Activated T-helper 1 cell treated with anti-CD3 and anti-CD28 coated beads, Interleukin-12 subunit alpha, Interleukin-12 subunit beta, Interleukin-2, Interleukin-4 antibody, amounts not matched to agents 30 ng/mL and 10 ng/mL and 1 ng/mL, durations not matched to agents 14 hours and 24 hours and 36 hours (primary cell): ENCODE measurements at places on chromosomes 13 and 19. TPM values are rescaled to one million over a fixed set of nuclear protein-coding genes. Genes with fewer than 3 reads are reported as not detected.
A peak's percentile ranks its signal among the peaks of the same experiment; 100 is the strongest.

GRCh38 chr19:49297403-49297802 lies 27.6 kb downstream of the SLC6A16 start:
- H3K36me3 ChIP-seq = no peaks in the 10 kb centered on the region
- no peak for DNase-seq
- H3K4me3 ChIP-seq = no peak overlapping the region
- no peaks in the 10 kb centered on the region for H3K4me1 ChIP-seq
- peaks cover 11% of the 10 kb centered on the region for H3K27me3 ChIP-seq

GRCh38 chr19:8196271-8196927 lies 12.8 kb upstream of the CERS4 start:
- DNase-seq = no peak
- H3K27ac ChIP-seq = peak overlapping the region; percentile 84
- H3K4me3 ChIP-seq = peak overlapping the region; percentile 27
- H3K27me3 ChIP-seq = peaks cover 4% of the 10 kb centered on the region

Gene CD22
- 4.7 and 5.1 TPM in 2 replicates for total RNA-seq

Gene MAG
- total RNA-seq = not detected in 2 replicates

Gene SIGLEC5
- total RNA-seq = not detected in 2 replicates

GRCh38 chr19:53597023-53597422 lies 34.8 kb upstream of the DPRX start:
- no peaks in the 10 kb centered on the region for H3K36me3 ChIP-seq
- H3K4me3 ChIP-seq = no peak overlapping the region
- H3K27me3 ChIP-seq = no peaks in the 10 kb centered on the region
- no peaks in the 10 kb centered on the region for H3K4me1 ChIP-seq
- no peak for DNase-seq
- no peak overlapping the region for H3K27ac ChIP-seq

GRCh38 chr13:75326173-75327134 lies 155.5 kb downstream of the TBC1D4 start:
- peaks cover 17% of the 10 kb centered on the region for H3K36me3 ChIP-seq
- H3K27me3 ChIP-seq = no peaks in the 10 kb centered on the region
- peak overlapping the region; percentile 83 for H3K4me3 ChIP-seq
- peak; percentile 46 for DNase-seq
- peak overlapping the region; percentile 96 for H3K27ac ChIP-seq

DNA sequence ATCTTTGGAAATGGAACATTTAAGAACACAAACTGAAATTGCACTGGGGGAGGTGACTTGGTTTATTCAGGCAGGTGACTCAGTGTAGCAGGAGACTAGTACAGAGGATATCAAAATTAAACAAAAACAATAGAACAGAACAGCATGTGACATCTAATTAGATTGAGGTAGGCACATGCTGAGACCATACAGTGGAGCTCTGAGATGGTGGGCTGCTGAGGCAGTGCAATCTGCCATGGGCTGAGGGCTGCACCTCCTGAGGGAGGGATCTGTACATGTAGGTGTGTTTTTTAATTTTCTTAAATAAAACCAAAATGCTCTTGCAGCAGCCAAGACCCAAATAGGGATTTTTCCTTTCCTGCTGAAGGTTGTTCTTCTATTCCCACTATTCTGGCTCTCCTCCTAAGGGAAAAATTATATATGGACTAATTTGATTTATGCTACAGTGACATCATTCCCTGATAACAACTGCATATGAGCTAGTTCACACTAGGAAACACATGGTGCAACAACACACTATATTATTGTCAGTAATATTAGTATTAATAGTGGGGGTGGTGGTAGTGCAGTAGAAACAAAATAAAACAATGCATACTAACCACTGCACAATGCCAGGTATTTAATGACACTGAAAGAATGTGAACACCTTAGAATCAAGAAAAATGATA lies 48.0 kb downstream of the LNX2 start:
- no peaks in the 10 kb centered on the region for H3K27me3 ChIP-seq
- H3K4me3 ChIP-seq = no peak overlapping the region
- H3K27ac ChIP-seq = no peak overlapping the region

DNA sequence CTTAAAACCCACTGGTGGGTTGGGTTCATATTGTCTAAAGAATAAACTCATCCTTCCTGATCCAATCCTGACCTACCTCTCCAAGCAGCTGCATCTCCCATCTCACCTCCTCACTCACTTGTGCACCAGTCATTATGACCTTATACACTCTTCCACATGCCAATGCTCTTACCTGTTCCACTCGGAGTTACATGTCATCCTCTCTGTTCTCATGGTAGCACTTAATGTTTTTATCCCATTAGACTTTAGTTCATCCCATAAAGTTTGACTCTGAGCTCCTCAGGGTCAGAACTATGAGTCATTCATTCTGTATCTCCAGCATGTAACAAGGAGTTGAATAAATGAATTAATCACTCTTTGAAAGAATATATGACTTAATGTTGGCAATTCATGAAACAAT lies 330.2 kb downstream of the KLF12 start:
- DNase-seq = no peak
- no peaks in the 10 kb centered on the region for H3K4me1 ChIP-seq
- H3K36me3 ChIP-seq = peaks cover 5% of the 10 kb centered on the region
- no peaks in the 10 kb centered on the region for H3K27me3 ChIP-seq
- no peak overlapping the region for H3K27ac ChIP-seq
- H3K4me3 ChIP-seq = no peak overlapping the region

DNA sequence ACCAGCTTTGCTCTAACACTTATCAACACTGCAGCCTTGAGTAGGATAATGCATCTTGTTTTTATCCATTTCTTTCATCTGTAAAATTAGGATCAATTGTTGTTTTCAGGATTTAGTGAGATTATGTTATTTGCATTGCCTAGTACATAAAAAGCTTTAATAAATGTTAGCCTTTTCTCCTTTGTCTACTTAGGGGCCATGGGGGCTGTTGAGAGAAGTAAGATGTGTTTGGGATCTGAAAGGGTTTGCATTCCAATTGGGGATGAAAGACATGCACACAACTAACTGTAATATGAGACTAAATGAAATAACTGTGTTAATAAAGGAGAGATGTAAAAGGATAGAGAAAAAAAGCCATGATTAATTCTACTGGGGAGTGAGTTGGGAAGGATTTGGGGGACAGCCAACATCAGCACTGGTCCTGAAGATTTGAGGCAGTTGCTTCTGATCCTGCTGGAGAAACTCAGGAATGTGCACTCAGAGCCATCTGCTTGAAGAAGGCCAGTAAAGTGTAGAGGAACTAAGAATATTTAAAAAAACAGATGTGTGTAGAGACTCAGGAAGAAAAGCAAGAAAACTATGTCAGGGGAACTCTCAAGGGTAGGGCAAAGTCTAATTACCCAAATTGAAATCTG lies 236.3 kb downstream of the OLFM4 start:
- no peak overlapping the region for H3K4me3 ChIP-seq
- H3K27me3 ChIP-seq = no peaks in the 10 kb centered on the region

DNA sequence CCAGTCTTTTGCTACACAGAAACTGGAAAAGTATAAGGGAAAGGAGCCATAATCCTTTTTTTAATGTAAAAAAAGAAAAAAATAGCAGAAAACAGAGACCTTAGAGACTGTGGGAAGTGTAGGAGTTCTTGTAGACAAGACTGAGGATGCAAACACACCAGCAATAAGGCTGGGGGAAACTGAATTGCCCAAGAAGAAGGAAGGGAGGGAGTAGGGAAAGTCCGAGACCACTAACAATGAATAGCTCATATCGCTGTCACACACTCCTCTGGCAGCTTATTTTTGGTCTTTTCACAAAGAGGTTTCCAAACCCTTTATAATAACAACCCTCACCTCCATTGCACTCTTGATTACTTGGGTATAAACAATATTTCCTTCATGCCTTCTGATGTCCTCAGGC lies 952.0 kb downstream of the SLITRK5 start:
- DNase-seq = no peak
- H3K27me3 ChIP-seq = no peaks in the 10 kb centered on the region
- peaks cover 15% of the 10 kb centered on the region for H3K4me1 ChIP-seq

DNA sequence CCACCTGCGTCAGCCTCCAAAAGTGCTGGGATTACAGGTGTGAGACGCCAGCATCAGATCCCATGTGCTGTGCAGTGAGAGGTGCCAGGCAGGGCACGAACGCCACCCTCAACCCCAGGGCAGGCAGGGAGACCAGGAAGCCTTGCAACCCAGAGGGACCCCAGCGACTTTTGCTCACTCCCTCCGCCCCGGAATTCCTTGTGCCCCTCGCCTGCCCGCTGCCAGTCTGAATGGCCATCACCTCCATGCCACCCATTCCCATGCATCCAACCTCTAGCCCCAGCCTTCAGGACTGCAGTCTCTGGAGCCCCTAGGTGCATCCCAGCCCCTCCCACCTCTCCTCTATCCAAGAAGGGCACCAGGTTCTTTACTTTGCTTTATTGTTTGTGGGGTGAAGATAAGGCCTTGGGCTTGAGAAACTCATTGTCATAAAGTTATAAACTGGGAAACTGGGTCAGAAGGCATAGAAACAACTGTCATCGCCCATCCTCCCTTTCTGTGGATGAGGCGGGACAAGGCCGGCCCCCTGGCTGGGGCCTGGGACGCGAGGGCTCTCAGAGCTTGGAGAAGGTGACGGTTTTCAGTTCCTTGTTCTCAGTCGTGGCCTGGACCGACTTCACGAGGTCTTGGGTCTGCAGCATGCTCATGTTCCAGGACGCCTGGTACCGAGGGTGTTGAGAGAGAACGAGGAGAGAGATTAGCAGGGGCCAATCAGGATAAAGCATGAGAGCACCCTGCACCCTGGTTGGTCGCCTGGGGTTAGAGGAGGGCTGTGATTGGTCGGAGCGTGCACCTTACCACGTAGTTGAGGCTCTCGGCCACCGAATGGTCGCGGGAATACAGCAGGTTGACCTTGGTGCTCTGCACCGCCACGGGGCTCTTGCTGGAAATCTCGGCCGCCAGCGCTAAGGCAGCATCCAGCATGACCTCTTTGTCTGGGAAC lies 2.6 kb upstream of the LGALS4 start:
- H3K27ac ChIP-seq = no peak overlapping the region
- H3K27me3 ChIP-seq = no peaks in the 10 kb centered on the region
- H3K36me3 ChIP-seq = peaks cover 6% of the 10 kb centered on the region
- no peak overlapping the region for H3K4me3 ChIP-seq
- H3K4me1 ChIP-seq = no peaks in the 10 kb centered on the region

- no peak overlapping the region for H3K27ac ChIP-seq
- no peak overlapping the region for H3K4me3 ChIP-seq
- H3K27me3 ChIP-seq = no peaks in the 10 kb centered on the region
- no peaks in the 10 kb centered on the region for H3K36me3 ChIP-seq
Observed at GRCh38 chr13:23620613-23621315, 50.6 kb downstream of the TNFRSF19 start.

DNA sequence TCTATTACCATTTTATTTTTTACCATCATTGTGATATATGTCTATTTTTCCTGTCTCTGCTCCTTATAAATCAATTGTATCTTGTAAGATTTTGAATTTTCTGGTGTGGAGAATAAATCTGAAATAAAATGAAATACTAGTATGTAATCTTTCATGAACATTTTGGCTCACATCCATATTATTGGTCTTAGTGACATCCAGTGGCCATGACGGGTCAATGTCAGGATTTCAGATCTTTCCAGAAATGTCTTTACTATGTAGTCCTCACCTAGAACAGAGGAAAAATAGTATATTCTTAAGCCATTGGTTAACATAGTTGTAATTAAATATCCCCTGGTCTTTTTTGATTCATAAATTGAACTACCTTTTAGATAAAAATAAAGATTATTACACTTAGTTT lies 109.8 kb upstream of the GPC6 start:
- H3K27ac ChIP-seq = no peak overlapping the region
- H3K36me3 ChIP-seq = no peaks in the 10 kb centered on the region
- DNase-seq = no peak
- H3K4me1 ChIP-seq = no peaks in the 10 kb centered on the region
- no peaks in the 10 kb centered on the region for H3K27me3 ChIP-seq

Gene MICOS13
- 57.4 and 60.6 TPM in 2 replicates for total RNA-seq

GRCh38 chr19:52297601-52298364 lies 814 bp downstream of the ZNF480 start:
- peaks cover 51% of the 10 kb centered on the region for H3K36me3 ChIP-seq
- peak overlapping the region; percentile 97 for H3K27ac ChIP-seq
- H3K4me1 ChIP-seq = peaks cover 17% of the 10 kb centered on the region
- H3K4me3 ChIP-seq = peak overlapping the region; percentile 90

- no peak overlapping the region for H3K4me3 ChIP-seq
- H3K27ac ChIP-seq = no peak overlapping the region
- no peaks in the 10 kb centered on the region for H3K36me3 ChIP-seq
Observed at GRCh38 chr13:101398191-101398590, 18.1 kb downstream of the NALCN start.

DNA sequence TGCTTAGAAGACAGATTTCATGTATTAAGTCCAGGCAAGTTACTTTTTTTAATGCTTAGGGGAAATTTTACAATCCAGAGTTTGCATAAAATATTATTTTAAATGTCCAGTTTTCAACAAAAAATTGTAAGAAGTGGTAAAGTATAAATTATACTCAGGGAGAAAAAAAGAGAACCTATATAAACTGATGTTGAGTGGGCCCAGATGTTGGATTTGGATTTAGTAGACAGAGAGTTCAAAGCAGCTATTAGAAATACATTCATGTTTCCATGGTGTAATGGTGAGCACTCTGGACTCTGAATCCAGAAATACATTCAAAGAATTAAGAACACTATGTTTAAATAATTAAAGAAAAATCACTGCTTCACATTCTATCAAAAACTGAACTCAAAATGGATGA lies 349.9 kb upstream of the ZNF507 start:
- DNase-seq = no peak
- no peaks in the 10 kb centered on the region for H3K4me1 ChIP-seq
- H3K36me3 ChIP-seq = no peaks in the 10 kb centered on the region
- no peak overlapping the region for H3K4me3 ChIP-seq
- no peak overlapping the region for H3K27ac ChIP-seq

DNA sequence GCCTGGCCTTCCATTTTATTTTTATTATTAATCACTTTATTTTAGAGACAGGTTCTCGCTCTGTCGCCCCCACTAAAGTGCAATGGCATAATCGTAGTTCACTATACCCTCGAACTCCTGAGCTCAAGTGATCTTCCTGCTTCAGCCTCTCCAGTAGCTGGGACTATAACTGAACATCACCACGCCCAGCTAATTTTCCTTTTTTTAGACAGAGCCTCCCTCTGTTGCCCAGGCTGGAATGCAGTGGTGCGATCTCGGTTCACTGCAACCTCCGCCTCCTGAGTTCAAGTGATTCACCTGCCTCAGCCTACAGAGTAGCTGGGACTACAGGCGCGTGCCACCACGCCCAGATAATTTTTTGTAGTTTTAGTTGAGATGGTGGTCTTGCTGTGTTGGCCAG lies 6.7 kb upstream of the PAN3 start:
- no peaks in the 10 kb centered on the region for H3K36me3 ChIP-seq
- H3K4me3 ChIP-seq = no peak overlapping the region
- peaks cover 5% of the 10 kb centered on the region for H3K27me3 ChIP-seq

DNA sequence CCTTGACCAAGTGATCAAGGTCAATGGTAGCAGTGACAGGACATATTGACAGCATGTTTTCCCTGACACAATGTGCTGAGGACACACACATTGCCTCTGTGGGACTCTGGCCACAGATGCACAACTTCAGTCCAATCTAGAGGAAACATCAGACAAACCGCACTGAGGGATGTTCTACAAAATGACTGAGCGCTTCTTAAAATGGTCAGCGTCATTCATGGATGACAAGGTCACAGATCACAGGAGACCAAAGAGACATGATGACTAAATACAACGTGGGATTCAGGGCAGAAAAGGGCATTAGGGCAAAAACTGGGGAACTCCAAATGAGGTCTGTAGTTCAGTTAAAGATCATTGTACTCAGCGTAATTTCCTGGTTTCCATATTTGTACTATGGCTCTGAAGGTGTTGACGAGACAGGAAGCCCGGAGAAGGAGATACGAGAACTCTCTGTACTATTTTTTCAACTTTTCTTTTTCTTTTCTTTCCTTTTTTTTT lies 20.6 kb downstream of the PBX4 start:
- no peaks in the 10 kb centered on the region for H3K27me3 ChIP-seq
- H3K27ac ChIP-seq = peak overlapping the region; percentile 99
- peaks cover 39% of the 10 kb centered on the region for H3K36me3 ChIP-seq
- DNase-seq = peak; percentile 73
